ENCODE measurements at places on chromosomes 4 and X.

- no peak for DNase-seq
Observed at GRCh38 chr4:186605261-186605865, 50.0 kb upstream of the MTNR1A start.

DNA sequence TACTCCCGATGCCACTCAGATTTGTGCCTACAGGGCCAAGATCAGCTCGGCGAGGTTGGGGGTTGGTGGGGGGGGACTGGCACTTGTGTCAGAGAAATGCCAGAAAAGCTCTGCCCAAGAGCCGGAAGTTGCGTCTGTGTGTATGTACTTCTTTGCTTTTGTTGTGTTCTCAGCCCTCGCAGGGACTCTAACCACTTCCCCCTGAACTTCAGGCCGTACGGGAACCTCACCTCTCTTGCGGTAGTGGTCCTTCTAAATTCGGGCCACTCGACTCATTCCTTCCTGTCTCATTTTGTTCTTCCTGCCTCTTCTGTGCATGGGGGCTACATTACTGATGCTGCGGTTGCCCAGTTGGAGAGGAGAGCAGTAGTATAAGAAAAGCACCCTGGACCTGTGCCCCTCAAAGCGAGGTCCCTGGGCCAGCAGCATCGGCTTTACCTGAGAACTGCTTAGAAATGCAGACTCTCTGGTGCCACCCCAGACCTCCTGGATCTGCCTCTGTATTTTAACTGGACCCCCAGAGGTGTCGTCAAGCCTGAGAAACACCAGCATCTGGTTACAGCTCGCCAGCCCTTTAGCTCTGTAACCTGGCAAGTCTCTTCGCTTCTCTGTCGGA is 146.3 kb upstream of the RPS6KA3 start:
- no peak for DNase-seq

GRCh38 chr4:115334736-115335411 is 221.5 kb upstream of the NDST4 start:
- DNase-seq = no peak

- no peak for DNase-seq
Observed at GRCh38 chrX:131305926-131306325, 16.8 kb upstream of the IGSF1 start.

DNA sequence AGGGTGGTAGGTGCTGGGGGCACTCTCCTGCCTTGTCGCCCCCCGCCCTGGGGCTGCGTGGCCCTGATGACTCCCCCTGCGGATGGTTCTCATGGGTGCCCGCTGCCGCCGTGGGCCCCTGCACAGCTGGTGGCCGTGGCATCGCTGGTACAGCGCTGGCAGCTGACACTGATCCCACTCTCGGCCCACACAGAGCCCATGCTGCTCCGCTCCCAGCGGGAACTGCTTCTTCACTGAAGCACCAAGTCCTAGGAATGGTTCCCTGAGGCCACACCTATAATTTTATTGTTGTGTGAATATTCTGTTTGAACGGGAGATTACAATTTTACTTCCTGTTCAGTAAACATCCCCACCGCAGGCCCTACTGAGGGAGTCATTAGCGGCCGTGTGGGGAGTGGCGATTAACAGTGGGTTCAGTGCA is 138.6 kb upstream of the NKX1-1 start:
- no peak for DNase-seq

DNA sequence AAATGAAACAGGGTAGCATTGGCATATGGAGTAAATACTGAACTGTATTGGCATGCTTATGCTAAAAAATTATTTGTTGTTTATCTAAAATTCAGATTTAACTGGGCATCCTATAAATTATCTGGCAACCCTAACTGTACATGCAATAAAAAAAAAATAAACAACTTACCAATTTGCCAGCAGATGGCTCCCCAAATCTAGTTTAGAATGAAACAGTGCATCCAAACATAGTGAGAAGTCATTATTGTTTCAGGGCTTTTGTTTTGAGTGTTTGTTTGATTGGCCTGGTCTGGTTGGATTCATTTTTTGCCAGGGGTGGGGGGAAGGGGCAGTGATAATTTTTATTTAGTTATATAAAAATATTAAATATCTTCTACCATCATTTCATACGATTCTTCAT is 12.8 kb upstream of the NSUN7 start:
- peak; percentile 59 for DNase-seq

GRCh38 chr4:40212674-40213527 is 16.1 kb downstream of the RHOH start:
- no peak for DNase-seq

GRCh38 chr4:117908306-117909207 is 125.7 kb upstream of the NDST3 start:
- peak; percentile 51 for DNase-seq
